ENCODE measurements at places on chromosomes 5 and 9. TPM values are rescaled to one million over a fixed set of nuclear protein-coding genes. Genes with fewer than 3 reads are reported as not detected.
A peak's percentile ranks its signal among the peaks of the same experiment; 100 is the strongest.

The NUP155 gene
- 12.7 TPM for total RNA-seq

DNA sequence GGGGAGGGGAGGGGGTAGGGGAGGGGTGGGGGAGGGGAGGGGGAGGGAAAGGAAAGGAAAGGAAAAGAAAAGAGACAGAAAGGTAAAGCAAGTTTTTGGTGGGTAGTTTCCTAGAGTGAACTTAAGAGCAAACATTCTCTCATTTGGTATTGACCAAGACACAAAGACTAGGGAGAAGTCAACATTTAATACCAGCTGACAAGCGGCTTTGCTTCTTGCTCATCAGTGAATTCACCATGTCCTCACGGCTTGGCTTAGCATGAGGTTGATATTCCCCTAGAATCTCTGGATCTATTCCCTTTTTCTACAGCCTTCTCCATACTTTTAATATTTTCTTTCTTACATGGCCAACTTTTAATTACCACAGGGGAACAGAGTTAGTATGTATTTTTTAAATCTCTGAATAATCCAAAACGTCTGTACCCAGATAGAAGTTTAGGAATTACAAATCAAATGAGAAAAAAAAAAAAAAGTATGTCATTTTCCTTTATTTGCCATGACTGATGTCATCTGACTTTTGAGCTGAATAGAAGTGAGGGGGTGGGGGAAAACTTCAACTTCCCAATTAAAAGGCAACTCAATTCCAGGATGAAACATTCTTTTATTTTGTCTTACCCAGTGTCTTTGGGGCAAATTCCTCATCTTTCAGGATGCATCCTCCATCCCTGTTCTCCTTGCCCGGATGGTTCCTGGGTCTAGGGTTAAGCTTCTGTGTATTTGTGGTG lies 40.1 kb upstream of the GLIS3 start:
- H3K27me3 ChIP-seq = no peaks in the 10 kb centered on the region
- H3K36me3 ChIP-seq = no peaks in the 10 kb centered on the region
- no peak overlapping the region for H3K4me3 ChIP-seq
- no peaks in the 10 kb centered on the region for H3K4me1 ChIP-seq
- no peak for DNase-seq

- no peaks in the 10 kb centered on the region for H3K4me1 ChIP-seq
- no peak within 1 kb of the TSS for H3K4me3 ChIP-seq
- H3K27me3 ChIP-seq = peaks cover 22% of the 10 kb centered on the region
- no peak within 1 kb of the TSS for H3K27ac ChIP-seq
- no peaks in the 10 kb centered on the region for H3K36me3 ChIP-seq
These were observed at the start of gene TAL2 for GRCh38 chr9:105662184-105663104. TAL2 (plus strand) TSS chr9:105662457; CDS start chr9:105662497, 40 bp downstream.

DNA sequence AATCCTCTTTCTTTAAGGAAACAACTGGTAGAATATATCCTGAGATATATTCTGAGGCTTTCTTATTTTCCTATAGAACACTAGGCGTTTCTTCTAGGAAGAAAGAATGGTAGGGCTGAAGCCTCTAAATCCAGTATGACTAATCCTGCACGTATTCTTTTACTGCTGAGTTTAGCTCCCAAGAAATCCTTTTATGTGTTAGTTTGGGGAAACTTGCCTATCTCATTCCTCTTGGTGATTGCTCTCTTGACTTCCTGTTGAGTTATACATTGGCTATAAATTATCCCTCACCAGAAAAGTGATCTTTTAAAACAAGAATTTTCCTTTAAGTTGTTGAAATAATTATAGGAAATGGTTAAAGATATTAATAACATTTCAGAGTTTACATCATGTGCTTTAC lies 422.9 kb downstream of the TMEM161B start:
- H3K36me3 ChIP-seq = no peaks in the 10 kb centered on the region
- no peak overlapping the region for H3K4me3 ChIP-seq
- no peaks in the 10 kb centered on the region for H3K27me3 ChIP-seq
- no peaks in the 10 kb centered on the region for H3K4me1 ChIP-seq
- no peak overlapping the region for H3K27ac ChIP-seq
- DNase-seq = no peak

The ZFP2 gene
- total RNA-seq = 3.9 TPM

- H3K27me3 ChIP-seq = no peaks in the 10 kb centered on the region
- H3K36me3 ChIP-seq = no peaks in the 10 kb centered on the region
- DNase-seq = no peak
- H3K4me3 ChIP-seq = no peak overlapping the region
- no peaks in the 10 kb centered on the region for H3K4me1 ChIP-seq
- H3K27ac ChIP-seq = no peak overlapping the region
These were observed 66.9 kb downstream of the TLR4 start for GRCh38 chr9:117771136-117771535.

- no peaks in the 10 kb centered on the region for H3K27me3 ChIP-seq
- peaks cover 50% of the 10 kb centered on the region for H3K4me1 ChIP-seq
- H3K4me3 ChIP-seq = no peak overlapping the region
These were observed 12.7 kb downstream of the RAB14 start for GRCh38 chr9:121189006-121189405.

The MELK gene
- total RNA-seq = not detected

DNA sequence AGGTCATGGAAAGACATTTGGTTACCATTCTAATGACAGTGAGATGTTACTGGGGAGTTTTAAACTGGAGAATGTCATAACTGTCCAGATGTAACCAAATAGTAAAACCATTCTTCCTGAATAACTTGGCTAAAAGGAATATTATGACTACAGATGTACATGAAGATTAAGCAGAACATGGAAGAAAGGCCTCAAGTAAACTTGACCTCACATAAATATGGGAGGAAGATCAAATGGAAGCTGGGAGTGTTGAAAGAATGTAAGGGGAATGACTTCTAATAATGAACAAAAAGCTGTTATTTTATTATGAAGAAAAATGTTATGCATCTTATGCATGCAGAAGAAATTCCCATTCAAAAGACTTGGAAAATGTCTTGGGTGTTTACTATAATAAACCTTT lies 107.7 kb upstream of the CDKN2B start:
- H3K27ac ChIP-seq = no peak overlapping the region
- no peaks in the 10 kb centered on the region for H3K36me3 ChIP-seq
- H3K27me3 ChIP-seq = no peaks in the 10 kb centered on the region
- no peak overlapping the region for H3K4me3 ChIP-seq

DNA sequence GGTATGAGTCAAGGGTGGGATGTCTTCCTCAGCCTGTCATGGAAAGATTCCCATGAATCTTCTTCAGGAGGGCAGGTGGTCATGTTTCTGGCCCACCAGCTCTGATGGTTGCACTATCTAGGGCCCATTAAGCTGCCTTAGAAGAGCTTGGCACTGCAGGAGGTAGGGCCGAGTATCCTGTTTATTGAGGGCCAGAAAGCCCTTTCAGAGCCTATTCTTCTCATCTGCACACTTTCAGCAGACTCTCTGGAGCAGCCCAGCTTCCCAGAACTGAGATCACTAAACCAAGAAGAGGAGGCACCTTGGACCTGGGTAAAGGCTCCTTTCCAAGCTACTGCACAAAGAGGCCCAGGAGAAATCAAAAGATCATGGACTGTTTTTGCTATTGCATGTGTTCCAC lies 146.5 kb downstream of the MTX3 start:
- H3K4me3 ChIP-seq = no peak overlapping the region
- no peak overlapping the region for H3K27ac ChIP-seq
- H3K27me3 ChIP-seq = no peaks in the 10 kb centered on the region

- no peaks in the 10 kb centered on the region for H3K4me1 ChIP-seq
- H3K27me3 ChIP-seq = no peaks in the 10 kb centered on the region
- H3K36me3 ChIP-seq = no peaks in the 10 kb centered on the region
- no peak overlapping the region for H3K27ac ChIP-seq
- DNase-seq = no peak
These were observed 71.7 kb upstream of the RUFY1 start for GRCh38 chr5:179478624-179479023.

DNA sequence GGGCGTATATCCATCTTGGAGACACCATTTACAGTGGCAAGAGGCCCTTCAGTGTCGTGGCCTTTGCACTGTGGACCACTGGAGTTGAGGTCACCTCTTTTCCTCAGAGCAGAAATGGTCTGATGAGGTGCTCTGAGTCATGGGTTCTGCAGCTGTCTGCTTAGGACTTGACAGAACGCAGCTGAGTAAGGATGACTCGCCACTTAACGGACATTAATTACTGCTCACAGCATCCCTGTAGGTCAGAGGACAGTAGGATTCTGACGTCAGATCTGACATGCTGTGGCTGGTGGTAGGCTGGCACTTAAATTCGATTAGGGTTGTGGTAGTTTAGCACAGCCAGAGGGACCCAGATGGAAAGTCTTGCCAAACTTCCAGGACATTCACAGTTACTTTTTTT lies 479.4 kb downstream of the DMAC1 start:
- H3K27me3 ChIP-seq = no peaks in the 10 kb centered on the region
- no peak overlapping the region for H3K27ac ChIP-seq
- no peak overlapping the region for H3K4me3 ChIP-seq
- H3K36me3 ChIP-seq = no peaks in the 10 kb centered on the region
- H3K4me1 ChIP-seq = peaks cover 13% of the 10 kb centered on the region

The DDX4 gene
- total RNA-seq = 0.33 TPM

DNA sequence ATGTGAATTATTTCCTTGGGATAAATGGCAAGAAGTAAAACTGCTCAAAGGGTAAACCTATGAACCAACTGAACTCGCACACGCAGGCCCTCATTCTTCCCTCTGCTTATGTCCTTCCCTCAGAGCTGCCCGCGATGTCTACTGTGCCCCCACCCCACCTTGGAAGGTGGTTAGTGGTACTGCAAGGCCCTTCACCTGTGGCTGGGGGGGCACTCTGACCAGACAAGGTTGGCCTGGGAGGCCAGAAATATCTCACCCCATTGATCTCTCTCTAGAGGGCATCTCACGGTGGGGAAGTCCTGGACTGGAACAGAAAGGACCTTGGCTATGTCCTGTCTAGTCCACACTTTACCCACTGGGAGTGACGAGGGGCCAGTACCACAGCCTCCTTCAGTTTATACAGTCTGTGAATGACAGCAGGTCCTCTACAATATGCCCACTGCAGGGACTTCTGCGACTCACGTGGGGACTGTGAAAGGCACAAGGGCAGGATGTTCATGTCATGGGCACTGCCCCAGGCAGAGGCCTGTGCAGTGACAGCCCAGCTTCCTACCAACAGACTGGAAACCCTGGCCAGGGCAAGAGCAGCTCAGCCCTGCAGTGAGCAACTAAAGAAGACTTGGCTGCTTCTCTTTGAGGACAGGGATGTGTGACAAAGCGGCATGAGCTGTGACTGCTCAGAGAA lies 56.8 kb upstream of the SYNPO start:
- no peaks in the 10 kb centered on the region for H3K27me3 ChIP-seq
- peaks cover 13% of the 10 kb centered on the region for H3K4me1 ChIP-seq
- peak; percentile 52 for DNase-seq
- no peaks in the 10 kb centered on the region for H3K36me3 ChIP-seq

The HTR4 gene
- total RNA-seq = 5.0 TPM

The JAKMIP2 gene
- 3.1 TPM for total RNA-seq

GRCh38 chr5:14183187-14183939 lies 40.2 kb downstream of the TRIO start:
- peak overlapping the region; percentile 86 for H3K27ac ChIP-seq
- DNase-seq = no peak

DNA sequence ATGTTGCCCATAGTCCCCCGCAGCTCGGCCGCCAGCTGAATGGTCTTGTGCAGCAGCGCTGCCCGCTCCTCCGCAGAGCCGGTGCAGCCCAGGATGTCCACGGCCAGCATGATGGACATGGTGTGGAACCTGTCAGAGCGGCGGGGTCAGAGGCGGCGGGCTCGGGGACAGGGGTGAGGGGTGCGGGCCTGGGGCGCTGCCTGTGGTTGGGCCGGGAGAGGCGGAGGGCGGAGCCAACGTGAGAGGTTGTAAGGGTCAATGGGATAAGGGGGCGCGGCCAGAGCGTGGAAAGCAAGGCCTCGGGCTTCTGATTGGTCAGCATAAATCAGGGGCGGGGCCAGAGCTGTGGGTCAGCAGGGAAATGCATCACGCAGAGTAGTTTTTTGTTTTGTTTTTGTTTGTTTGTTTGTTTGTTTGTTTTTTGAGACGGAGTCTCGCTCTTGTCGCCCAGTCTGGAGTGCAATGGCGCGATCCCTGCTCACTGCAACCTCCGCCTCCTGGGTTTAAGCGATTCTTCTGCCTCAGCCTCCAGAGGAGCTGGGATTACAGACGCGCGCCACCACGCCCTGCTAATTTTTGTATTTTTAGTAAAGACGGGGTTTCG lies 6.8 kb upstream of the TOR2A start:
- H3K36me3 ChIP-seq = no peaks in the 10 kb centered on the region
- peaks cover 15% of the 10 kb centered on the region for H3K4me1 ChIP-seq
- H3K27ac ChIP-seq = peak overlapping the region; percentile 7
- no peak overlapping the region for H3K4me3 ChIP-seq

- no peak overlapping the region for H3K4me3 ChIP-seq
- no peak overlapping the region for H3K27ac ChIP-seq
- no peaks in the 10 kb centered on the region for H3K27me3 ChIP-seq
- DNase-seq = no peak
These were observed 704.1 kb downstream of the PRELID2 start for GRCh38 chr5:145130996-145131395.

GRCh38 chr5:95909738-95910137 lies 51.9 kb downstream of the ELL2 start:
- no peak overlapping the region for H3K27ac ChIP-seq
- DNase-seq = no peak
- H3K4me1 ChIP-seq = no peaks in the 10 kb centered on the region
- H3K4me3 ChIP-seq = no peak overlapping the region
- H3K36me3 ChIP-seq = no peaks in the 10 kb centered on the region

GRCh38 chr5:124812771-124813358 lies 66.4 kb upstream of the ZNF608 start:
- no peaks in the 10 kb centered on the region for H3K36me3 ChIP-seq
- no peak for DNase-seq
- H3K4me1 ChIP-seq = no peaks in the 10 kb centered on the region
- no peak overlapping the region for H3K4me3 ChIP-seq

The COL15A1 gene
- total RNA-seq = 48.9 TPM

- no peak for DNase-seq
- no peak overlapping the region for H3K4me3 ChIP-seq
- no peaks in the 10 kb centered on the region for H3K27me3 ChIP-seq
- no peak overlapping the region for H3K27ac ChIP-seq
- H3K36me3 ChIP-seq = no peaks in the 10 kb centered on the region
- H3K4me1 ChIP-seq = peaks cover 10% of the 10 kb centered on the region
These were observed 43.6 kb downstream of the SEC61B start for GRCh38 chr9:99265691-99266090.

The TAF11L10 gene
- not detected for total RNA-seq

- no peak for DNase-seq
- H3K36me3 ChIP-seq = no peaks in the 10 kb centered on the region
- H3K4me3 ChIP-seq = no peak overlapping the region
- H3K27me3 ChIP-seq = no peaks in the 10 kb centered on the region
These were observed 23.5 kb downstream of the PDGFRB start for GRCh38 chr5:150131978-150132694.

DNA sequence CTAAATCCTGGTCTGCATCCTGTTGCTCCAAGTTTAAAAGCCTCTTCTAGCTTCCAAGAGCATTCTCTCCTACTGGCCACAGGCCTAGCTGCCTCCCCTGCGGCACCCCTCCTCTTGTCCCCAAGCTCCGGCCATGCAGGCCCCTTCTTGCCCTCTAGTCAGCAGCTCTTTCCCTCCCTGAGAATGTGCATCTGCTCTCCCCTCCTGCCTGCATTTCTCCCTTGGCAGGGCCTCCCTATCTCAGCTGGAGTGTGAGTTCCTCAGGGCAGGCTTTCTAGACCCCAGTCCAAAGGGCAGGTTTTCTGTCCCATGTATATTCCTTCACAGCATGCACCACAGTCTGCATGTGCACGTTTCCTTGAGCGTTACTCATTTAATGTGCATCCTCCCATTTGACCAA lies 24.6 kb upstream of the BARX1 start:
- H3K4me3 ChIP-seq = no peak overlapping the region
- H3K36me3 ChIP-seq = no peaks in the 10 kb centered on the region
- DNase-seq = no peak
- H3K27me3 ChIP-seq = no peaks in the 10 kb centered on the region
- H3K4me1 ChIP-seq = no peaks in the 10 kb centered on the region

GRCh38 chr9:123525957-123526356 lies 170.0 kb downstream of the CRB2 start:
- no peak overlapping the region for H3K4me3 ChIP-seq
- H3K4me1 ChIP-seq = no peaks in the 10 kb centered on the region
- no peaks in the 10 kb centered on the region for H3K27me3 ChIP-seq
- DNase-seq = no peak
- H3K27ac ChIP-seq = no peak overlapping the region

The SUSD3 gene
- total RNA-seq = 7.2 TPM

Measured in sigmoid colon (tissue), 7 donors.